Endothelial cell (in vitro differentiated cells): ENCODE measurements at places on chromosomes 13 and 19. TPM values are rescaled to one million over a fixed set of nuclear protein-coding genes. Genes with fewer than 3 reads are reported as not detected.

LRRC4B gene
- 3.0 TPM for total RNA-seq

- DNase-seq = no peak
- H3K36me3 ChIP-seq = no peaks in the 10 kb centered on the region
- peaks cover 2% of the 10 kb centered on the region for H3K27me3 ChIP-seq
Observed at GRCh38 chr13:97116754-97117153, 105.4 kb upstream of the MBNL2 start.

GRCh38 chr13:27789495-27790303 is 2.6 kb upstream of the GSX1 start:
- no peak overlapping the region for H3K27ac ChIP-seq
- peaks cover 28% of the 10 kb centered on the region for H3K4me1 ChIP-seq

- no peak for DNase-seq
- peaks cover 24% of the 10 kb centered on the region for H3K4me1 ChIP-seq
- no peaks in the 10 kb centered on the region for H3K27me3 ChIP-seq
- no peaks in the 10 kb centered on the region for H3K36me3 ChIP-seq
- no peak overlapping the region for H3K4me3 ChIP-seq
- no peak overlapping the region for H3K27ac ChIP-seq
Observed at GRCh38 chr13:24203273-24203672, 42.8 kb downstream of the SPATA13 start.
